NCI-H446 (cell line): ENCODE measurements at places on chromosomes 7 and 10.

GRCh38 chr10:62171791-62172190, 96.9 kb downstream of the RTKN2 start:
- no peak for DNase-seq

DNA sequence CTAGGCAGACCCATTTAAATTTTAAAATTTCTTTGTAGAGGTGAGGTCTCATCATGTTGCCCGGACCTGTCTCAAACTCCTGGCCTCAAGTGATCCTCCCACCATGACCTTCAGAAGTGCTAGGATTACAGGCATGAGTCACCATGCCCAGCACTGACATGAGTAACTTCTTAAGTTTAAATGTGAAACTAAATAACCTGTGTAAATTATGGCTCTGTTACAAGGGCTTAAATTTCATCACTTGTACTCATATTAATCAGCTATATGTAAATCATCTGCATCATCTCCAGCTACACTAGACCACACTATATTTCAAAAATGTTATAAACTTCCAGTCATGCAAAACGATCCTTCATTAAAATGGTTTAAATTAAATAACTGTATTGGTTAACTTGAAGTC, 56.1 kb downstream of the ATAD1 start:
- DNase-seq, result no peak

GRCh38 chr7:43458330-43459018, 124.4 kb upstream of the STK17A start:
- DNase-seq, result no peak

GRCh38 chr7:40507166-40507565, 372.4 kb downstream of the SUGCT start:
- peak; percentile 7 for DNase-seq

GRCh38 chr10:124071141-124071540, 22.3 kb downstream of the CHST15 start:
- DNase-seq, result no peak

- no peak for DNase-seq
Observed at GRCh38 chr7:29538389-29538788, 25.2 kb upstream of the PRR15 start.
